NCI-H526 (cell line): ENCODE measurements at places on chromosomes 12 and 14.

GRCh38 chr12:52829986-52830770 lies 3.9 kb downstream of the KRT79 start:
- no peak for DNase-seq

DNA sequence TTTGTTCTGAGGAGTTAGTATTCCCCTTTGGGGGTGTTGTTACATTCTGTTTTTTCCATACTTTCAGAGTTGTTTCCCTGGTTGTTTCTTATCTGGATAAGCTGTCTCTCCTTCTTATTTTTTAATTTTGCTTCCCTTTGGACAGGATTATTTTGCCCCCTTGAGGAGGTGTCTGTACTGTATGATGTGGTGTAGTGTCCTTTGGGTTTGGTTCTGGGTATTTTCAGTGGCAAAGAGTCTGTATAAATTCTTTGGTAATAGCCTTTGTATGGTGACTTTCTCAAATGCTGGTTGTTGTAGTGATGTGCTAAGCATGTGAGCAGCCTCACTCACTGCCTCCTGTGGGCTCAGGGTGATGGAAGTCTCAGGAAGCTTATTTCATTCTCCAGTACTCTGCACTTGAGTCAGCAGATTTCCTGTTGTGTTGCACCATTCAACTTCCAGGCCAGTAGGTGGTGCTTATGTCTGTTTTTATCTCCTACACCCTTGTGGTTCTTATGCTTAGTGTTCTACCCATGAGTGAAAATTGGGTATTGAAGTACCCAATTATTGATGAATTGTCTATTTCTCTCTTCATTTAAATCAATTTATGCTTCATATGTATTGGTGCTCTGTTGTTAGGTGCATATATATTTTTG lies 103.3 kb upstream of the PMCH start:
- DNase-seq, result no peak

DNA sequence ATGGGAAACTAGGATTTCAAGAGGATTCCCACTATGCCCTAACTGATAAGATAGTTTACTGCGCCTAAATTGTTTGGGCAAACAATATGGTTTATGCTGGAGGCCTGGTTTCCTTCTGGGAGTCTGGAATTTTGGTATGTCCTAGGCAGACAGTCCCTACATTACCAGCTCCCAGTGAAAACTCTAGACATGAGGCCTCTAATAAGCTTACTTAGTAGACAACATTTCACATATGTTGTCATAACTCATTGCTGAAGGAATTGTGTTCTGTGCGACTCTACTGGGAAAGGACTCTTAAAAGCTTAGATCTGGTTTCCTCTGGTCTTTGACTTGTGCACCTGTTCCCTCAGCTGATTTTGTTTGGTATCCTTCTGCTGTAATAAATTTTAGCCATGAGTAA lies 18.0 kb upstream of the PRPF39 start:
- no peak for DNase-seq

DNA sequence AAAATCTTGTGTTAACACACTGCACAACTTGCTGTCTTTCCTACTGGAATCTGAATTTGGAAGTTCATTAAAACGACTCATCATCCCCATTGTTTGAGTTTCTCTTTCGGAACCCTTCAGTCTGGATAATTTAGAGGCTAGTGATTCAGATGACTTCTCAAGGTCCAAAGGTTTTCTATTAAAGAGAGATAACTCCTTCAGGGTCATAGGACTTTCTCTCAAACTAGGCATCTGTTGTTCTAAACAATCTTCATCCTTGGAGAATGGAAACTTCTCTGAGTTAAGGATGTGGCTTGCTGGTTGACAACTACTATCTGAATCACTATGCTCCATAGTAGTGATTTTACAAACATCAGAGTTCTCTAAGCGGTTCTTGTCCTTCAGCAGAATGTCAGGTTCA lies 4.4 kb downstream of the MLH3 start:
- DNase-seq, result no peak

GRCh38 chr12:99261256-99261655 lies 386.3 kb upstream of the GARIN6 start:
- no peak for DNase-seq

DNA sequence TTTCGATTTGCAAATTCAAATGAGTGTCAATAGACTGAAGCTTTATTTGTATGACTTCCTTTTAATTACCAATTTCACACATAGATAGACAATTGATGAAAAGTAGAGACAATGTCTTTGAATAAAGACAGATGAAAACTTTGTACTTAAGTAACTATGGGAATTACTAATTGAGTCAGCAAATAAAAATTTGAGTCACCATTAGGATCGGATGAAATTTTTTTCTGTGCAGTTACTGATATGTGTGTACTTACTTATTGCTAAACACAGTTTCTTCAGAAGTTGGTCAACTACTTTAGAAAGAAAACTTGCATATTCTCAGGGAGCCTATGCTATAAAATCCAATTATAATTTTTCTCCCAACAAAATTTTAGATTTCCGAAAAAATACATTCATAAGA lies 224.9 kb upstream of the SLC16A7 start:
- no peak for DNase-seq

GRCh38 chr12:127414636-127415035 lies 852.3 kb upstream of the TMEM132C start:
- peak; percentile 95 for DNase-seq

DNA sequence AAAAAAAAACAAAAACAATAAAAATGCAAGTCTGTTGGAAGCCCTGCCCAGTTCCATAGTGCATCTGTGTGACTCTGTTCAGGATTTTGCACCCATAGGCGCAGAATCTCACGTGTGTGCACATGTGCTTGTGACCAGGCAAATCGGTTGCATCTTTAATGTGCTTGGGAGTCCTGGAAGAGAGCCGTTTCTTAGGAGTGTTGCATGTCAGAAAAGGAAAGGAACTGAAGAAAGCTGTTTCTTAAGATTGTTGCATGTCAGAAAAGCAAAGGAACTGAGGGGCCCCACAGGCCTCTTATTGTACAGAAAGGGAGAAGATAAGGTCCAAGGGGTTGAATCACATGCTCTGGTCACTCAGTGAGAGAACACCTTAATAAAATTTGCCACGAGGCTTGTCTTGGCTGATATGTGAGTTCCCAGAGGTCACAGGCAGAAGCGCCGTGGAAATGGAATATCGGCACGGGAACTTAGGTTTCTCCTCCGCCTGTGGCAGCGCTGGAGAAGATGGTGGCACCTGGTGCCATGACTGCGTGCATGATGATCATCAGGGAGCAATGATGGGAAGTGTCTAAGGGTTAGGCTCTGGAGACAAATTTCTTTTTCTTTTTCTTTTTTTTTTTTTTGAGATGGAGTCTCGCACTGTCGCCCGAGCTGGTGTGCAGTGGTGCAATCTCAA lies 90.0 kb downstream of the LRRC74A start:
- no peak for DNase-seq

- no peak for DNase-seq
These were observed 1.4 kb upstream of the RNF10 start for GRCh38 chr12:120532701-120533238.

- peak; percentile 78 for DNase-seq
These were observed 12.5 kb upstream of the FOXN3 start for GRCh38 chr14:89429199-89430181.

- no peak for DNase-seq
These were observed 64.8 kb upstream of the RD3L start for GRCh38 chr14:104007121-104007520.

- DNase-seq, result peak; percentile 12
These were observed 68.7 kb downstream of the RPAP3 start for GRCh38 chr12:47636908-47637780.
